Sigmoid colon (tissue), 7 donors: ENCODE measurements at places on chromosomes 2 and 18. TPM values are rescaled to one million over a fixed set of nuclear protein-coding genes. Genes with fewer than 3 reads are reported as not detected.
A peak's percentile ranks its signal among the peaks of the same experiment; 100 is the strongest.

DNA sequence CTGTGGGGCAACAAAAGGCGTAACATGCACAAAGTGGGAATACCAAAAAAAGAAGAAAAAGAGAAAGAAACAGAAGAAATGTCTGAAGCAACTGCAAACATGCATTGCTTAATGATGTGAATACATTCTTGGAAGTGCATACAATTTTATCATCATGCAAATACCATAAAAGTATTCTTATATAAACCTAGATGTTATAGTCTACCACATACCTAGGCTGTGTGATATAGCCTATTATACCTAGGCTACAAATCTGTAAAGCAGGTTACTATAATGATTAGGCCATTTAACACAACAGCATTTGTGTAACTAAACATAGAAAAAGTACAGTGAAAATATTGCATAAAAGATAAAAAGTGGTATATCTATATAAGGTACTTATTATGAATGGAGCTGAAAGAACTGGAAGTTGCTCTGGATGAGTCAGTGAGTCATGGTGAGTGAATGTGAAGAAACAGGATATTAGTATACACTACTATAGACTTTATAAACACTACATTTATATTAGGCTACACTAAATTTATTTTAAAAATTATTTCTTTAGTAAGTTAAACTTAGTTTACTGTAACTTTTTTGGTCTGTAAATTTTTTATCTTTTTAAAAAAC is 319.4 kb upstream of the KCNH7 start:
- no peak overlapping the region for H3K4me3 ChIP-seq
- no peaks in the 10 kb centered on the region for H3K36me3 ChIP-seq
- H3K27me3 ChIP-seq, result no peaks in the 10 kb centered on the region
- no peak for DNase-seq

DNA sequence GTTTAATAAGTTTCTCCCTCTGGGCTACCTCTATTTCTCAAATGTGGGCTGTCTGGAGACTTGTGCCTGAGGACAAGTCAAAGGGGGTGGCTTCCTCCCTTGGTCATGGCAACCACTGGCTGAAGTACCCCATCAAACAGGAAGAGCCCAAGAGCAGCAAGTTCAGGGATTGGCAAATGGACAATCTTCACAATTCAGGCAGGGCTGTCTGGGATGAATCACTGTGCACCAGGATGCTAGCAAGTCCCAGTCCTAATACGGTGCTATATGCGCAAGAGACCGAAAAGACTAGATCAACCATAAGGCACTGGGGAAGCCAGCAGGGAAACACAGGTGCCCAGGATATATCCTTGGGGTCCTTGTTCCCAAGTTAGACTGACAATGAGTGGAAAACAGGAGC is 75.5 kb downstream of the ANTXR1 start:
- H3K4me3 ChIP-seq, result no peak overlapping the region
- H3K36me3 ChIP-seq, result peaks cover 4% of the 10 kb centered on the region
- H3K4me1 ChIP-seq, result peaks cover 4% of the 10 kb centered on the region
- H3K27me3 ChIP-seq, result no peaks in the 10 kb centered on the region

DNA sequence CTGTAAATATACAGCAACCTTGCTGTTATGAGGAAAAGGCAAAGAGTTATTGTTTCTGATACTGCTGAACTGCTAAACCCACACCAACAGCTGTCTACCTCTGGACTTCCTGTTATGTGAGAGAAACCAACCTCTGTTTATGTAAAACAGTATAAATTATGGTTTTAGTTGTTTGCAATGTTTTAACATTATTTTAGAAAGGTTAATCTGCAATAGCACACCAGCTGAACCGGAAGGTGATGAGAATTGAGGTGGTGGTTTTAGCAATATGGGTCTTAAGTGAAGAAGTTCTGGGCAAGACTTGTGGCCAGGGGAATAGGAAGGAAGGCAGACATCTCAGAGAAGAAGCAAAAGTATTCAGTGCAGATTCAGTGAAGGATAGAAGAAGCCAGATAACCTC is 237.8 kb downstream of the PLCL1 start:
- DNase-seq, result no peak
- H3K4me1 ChIP-seq, result no peaks in the 10 kb centered on the region
- no peak overlapping the region for H3K27ac ChIP-seq
- no peaks in the 10 kb centered on the region for H3K27me3 ChIP-seq

DNA sequence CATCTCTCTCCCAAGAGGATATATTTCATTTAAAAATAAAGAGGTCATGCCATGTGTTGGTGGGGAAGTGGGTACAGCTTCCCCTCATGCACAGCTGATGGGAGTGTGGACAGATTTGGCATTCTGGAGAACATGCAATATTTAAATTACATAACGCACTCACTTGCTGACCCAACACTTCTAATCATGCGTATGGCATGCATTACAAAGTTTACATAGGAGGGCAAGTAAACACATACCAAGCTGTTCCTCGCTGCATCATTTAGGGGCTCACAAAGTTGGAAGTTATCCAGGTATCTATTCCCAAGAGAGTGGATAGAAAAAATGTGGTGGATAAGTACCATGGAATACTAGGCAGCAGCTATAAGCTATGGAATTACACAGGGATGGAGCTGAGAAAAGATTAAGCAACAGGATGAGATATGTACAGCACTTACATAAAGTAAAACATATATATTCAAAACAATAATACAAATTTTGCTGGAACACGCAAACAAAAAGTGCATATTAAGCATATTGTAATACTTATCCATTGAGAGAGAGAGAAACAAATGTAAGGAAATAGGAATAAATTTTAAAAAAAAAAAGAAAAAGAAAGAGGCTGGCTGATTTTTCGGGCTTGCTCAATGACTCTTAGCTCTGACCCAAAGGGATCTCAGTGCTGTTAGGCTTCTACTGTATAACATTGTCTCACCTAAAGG is 11.0 kb downstream of the CYP1B1 start:
- H3K27ac ChIP-seq, result no peak overlapping the region
- DNase-seq, result no peak
- no peaks in the 10 kb centered on the region for H3K4me1 ChIP-seq
- H3K4me3 ChIP-seq, result no peak overlapping the region

DNA sequence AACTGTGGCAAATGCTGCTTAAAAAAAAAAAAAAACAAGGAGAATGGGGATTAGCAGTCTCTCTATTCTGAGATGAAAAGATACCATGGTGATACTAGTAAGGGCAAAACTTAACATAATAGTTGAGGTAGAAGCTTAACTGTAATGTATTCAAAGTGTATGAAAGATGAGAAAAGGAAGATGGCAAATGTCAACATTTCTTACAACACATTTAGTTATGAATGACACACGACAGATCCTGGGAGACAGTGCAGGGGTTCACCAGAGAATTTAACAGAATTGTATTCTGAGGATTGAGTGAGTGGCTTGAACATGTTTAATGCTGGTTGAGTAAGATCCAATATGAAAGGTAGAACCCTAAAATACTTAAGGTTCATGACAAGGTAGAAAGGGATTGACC is 52.7 kb downstream of the CUL3 start:
- no peak overlapping the region for H3K27ac ChIP-seq
- H3K4me1 ChIP-seq, result peaks cover 29% of the 10 kb centered on the region
- no peak overlapping the region for H3K4me3 ChIP-seq
- no peaks in the 10 kb centered on the region for H3K36me3 ChIP-seq
- H3K27me3 ChIP-seq, result no peaks in the 10 kb centered on the region

DNA sequence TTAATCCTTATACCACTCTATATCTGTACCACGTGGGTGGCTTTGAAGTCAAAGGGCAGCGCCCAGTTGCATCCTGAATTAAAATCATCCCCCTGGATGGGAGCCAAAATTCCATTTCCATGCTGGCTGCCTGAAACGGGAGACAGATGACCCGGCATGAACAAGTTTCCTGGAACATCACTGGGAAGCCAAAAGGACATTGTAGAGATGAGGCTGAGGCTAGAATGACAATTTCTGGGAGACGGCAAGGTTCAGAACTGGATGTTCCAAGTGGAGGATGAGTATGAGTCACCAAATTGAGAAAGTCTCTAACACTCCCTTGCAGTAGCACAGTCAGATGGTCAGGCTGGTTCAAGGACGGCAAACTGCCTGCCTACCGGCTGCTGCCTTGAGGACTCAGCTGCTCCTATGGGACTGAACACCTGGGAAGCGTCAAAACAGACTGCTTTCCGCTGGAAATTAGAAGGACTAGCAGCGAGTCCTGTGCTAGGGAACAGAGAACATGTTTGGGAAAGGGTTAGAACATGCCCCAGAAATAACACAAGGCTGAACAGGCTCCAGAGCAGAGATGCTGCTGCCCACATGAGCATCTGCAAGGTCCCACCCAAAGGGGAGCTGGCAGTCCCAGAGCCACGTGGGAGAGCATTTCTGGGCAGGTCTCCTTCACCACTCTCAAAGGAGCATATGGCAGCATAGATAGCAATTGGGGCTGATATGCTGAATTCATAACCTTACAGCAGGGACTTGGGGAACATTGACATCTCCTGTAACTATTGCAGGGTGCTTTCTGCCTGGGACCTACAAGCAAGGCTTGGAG is 32.0 kb downstream of the YPEL5 start:
- peak; percentile 92 for DNase-seq
- H3K27ac ChIP-seq, result peak overlapping the region; percentile 52
- no peak overlapping the region for H3K4me3 ChIP-seq
- no peaks in the 10 kb centered on the region for H3K4me1 ChIP-seq
- no peaks in the 10 kb centered on the region for H3K27me3 ChIP-seq

DNA sequence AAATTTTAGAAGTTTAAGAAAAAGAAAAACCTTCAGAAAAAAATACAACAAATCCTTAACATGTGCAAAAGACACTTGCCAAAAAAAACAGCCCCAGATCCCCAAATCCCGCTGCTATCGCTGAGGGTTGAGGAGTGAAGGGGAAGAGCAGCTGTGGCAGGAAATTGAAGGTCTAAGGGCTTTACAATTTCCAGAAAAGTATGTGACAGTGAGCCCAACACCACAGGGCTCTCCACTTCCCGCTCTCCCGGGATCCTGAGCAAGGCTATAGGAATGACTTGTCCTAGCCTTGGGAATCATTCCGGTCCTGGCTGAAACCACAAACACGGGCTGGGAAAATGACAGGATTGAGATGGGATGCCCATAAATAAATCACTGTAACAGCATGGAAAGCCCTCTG is 191.4 kb downstream of the TMEM163 start:
- no peak overlapping the region for H3K27ac ChIP-seq
- H3K4me1 ChIP-seq, result no peaks in the 10 kb centered on the region
- H3K27me3 ChIP-seq, result peaks cover 6% of the 10 kb centered on the region
- H3K4me3 ChIP-seq, result no peak overlapping the region
- DNase-seq, result no peak
- H3K36me3 ChIP-seq, result no peaks in the 10 kb centered on the region

DNA sequence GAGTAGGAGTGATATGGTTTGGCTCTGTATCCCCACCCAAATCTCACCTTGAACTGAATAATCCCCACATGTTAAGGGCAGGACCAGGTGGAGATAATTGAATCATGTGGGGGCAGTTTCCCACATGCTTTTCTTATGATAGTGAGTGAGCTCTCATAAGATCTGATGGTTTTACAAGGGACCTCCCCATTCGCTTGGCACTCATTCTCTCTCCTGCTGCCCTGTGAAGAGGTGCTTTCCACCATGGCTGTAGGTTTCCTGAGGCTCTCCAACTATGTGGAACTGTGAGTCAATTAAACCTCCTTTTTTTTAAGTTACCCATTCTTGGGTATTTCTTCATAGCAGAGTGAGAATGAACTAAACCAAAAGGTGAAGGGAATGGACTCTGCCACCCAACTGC is 207.5 kb downstream of the LOXHD1 start:
- no peak for DNase-seq
- no peaks in the 10 kb centered on the region for H3K27me3 ChIP-seq
- H3K4me1 ChIP-seq, result no peaks in the 10 kb centered on the region
- no peak overlapping the region for H3K27ac ChIP-seq
- no peaks in the 10 kb centered on the region for H3K36me3 ChIP-seq

DNA sequence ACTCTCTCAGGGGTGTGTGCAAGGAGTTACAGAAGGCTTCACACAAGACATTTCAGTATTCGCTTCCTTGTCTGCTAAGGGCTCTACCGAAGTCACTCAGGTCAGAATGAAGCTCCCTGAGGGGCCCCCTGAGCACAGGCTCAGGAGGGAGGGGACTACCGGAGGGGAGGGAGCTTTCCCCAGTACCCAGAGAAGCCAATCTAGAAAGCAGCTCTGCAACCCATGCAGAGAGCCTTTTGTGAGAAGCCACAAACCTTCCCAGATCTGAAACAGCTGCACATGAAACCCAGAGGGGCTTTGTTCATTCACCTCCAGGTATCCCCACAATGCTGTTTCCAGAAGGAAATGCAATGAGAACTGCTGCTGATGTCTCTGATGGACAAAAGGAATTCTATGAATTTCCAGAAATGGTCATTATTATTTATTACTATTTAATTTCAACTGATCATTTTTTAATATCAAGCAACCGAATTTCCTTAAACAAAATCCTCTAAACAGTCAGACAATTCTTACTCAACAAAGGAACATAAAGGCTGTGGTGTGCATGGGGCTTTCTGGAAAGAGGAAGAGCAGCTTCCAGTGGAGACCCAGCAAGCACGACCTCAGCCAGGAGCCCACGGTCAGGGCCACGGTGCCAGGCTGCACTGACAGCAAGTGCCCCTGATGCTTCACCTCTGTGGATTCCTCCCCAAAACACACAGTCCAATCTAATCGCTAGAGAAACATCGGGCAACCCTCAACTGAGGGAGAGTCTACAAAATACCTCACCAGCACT is 42.0 kb downstream of the NDUFA10 start:
- no peak overlapping the region for H3K27ac ChIP-seq
- DNase-seq, result no peak

RFTN2 gene
- polyA plus RNA-seq, result 1.3 TPM

CFAP65 gene
- polyA plus RNA-seq, result under 0.01 TPM

GRCh38 chr18:30056528-30056927 is 986.0 kb downstream of the DSC3 start:
- H3K36me3 ChIP-seq, result no peaks in the 10 kb centered on the region
- no peak overlapping the region for H3K4me3 ChIP-seq
- H3K27ac ChIP-seq, result no peak overlapping the region

CYTIP gene
- 36.4 TPM for polyA plus RNA-seq

DNA sequence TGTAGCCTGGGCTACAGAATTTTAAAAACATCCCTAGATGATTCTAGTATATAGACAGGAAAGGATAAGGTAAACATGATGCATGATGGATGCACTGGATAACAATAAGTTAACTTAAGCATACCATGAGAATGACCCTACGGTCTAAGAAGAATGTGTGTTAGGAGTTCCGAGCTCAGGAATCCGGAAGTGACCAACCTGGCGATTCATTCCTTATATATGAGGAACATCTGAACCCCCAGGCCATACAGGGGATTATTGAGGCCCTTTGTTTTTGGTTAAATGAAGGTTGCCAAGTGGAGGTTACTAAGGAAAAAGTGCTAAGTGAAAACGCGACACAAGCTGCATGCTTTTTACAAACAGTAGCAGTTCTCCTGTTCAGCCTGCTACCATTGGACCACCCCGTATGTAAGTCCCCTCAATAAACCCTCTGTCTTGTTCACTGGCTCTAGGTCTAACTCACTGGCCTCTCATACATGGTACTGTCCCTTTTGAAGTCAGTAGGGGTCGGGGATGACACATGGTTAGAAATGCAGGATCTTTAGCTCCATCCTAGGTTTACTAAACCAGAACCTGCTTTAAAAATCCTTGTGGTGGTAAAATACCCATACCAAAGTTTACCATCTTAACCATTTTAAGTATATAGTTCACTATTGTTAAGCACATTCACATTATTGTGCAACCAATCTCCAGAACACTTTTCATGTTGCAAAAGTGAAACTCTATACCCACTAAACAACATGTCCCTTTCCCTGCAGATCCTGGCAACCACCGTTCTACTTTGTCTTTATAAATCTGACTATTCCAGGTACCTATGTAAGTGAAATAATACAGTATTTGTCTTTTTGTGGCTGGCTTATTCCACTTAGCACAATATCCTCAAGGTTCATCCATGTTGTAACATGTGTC is 111.0 kb upstream of the MAP4K3 start:
- no peaks in the 10 kb centered on the region for H3K4me1 ChIP-seq
- no peak overlapping the region for H3K27ac ChIP-seq
- no peaks in the 10 kb centered on the region for H3K36me3 ChIP-seq

WDPCP gene
- polyA plus RNA-seq, result 0.69 TPM
